ENCODE measurements at places on chromosomes 2 and 18.

DNA sequence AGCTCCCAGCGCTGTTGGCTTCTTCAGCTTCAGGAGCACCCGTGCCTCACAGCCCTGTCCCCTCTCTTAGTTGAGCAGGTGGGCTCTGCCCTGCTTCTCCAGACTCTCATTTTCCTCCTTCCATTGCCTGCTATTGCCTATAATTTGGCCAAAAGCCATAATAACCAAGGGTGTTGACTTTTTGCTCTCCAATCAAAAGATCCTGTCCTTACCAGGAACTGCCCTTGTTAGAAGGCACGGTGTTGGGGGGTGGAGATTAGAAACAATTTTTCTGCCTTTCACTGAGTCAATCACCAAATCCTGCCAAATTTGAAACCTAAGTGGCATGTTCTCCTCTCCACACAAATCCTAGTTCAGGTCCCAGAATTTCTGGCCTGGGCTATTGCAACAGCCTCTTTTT lies 16.7 kb upstream of the PDIA6 start:
- DNase-seq = no peak

DNA sequence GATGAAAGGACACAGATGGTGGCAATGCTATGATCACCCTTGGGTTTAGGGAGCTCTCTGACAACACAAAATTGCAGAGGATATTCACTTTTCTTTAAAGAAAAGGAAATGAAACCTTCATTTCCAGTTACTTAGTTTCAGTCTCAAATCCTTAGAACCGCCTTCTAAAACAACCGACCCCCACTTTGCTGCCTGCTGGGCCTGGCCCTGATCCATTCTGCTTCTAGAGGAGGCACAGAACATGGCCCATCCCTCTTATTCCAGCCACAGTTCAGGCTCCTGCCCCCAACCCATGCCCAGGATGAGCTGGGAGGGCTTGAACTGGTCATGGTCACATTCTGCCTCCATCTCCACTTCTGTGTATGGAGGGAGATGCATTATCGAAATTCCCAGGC lies 311.6 kb downstream of the EN1 start:
- no peak for DNase-seq

DNA sequence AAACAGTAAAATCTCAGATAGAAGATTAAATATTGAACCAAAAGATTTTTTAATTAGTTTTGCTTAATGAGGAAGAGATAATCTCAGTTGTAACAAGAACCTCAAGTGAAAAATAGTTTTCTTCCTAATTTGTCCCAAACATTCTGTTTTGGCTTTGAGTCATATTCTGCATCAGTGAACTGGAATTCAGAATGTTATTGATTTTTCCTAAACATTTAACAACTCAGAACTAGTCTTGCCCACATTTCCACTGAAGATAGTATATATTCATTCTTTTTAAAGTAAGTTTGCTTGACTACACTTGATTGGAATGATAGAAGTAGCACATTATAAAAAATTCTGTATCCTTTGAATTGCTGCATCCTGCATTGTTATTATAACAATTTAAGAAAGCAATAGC lies 85.7 kb upstream of the UGP2 start:
- DNase-seq = no peak

DNA sequence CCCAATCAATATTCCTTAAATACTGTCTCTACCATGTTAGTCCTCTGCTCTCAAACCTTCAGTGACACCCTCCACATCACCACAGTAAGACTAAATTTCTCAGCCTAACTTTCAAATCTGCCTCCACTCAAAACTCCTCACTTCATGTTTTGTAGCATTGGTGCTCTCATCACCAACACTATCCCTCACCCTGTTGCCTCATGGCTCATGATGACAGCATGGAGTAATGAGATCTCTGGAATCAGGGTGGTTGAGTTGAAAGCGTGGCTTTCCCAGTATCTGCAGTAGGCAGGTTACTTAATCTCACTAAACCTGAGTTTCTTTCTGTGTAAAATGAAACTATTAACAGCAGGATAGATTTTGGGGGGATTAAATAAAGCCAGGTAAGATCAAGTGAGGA lies 621.4 kb downstream of the NYAP2 start:
- DNase-seq = no peak

- DNase-seq = no peak
Measured at GRCh38 chr18:62445386-62445917, 77.4 kb upstream of the ZCCHC2 start.

- DNase-seq = no peak
Measured at GRCh38 chr2:102206666-102207341, 20.0 kb downstream of the IL1RL2 start.

- no peak for DNase-seq
Measured at GRCh38 chr2:236934166-236934565, 151.5 kb upstream of the COPS8 start.

GRCh38 chr2:143070704-143071103 lies 58.5 kb upstream of the ARHGAP15 start:
- DNase-seq = no peak

DNA sequence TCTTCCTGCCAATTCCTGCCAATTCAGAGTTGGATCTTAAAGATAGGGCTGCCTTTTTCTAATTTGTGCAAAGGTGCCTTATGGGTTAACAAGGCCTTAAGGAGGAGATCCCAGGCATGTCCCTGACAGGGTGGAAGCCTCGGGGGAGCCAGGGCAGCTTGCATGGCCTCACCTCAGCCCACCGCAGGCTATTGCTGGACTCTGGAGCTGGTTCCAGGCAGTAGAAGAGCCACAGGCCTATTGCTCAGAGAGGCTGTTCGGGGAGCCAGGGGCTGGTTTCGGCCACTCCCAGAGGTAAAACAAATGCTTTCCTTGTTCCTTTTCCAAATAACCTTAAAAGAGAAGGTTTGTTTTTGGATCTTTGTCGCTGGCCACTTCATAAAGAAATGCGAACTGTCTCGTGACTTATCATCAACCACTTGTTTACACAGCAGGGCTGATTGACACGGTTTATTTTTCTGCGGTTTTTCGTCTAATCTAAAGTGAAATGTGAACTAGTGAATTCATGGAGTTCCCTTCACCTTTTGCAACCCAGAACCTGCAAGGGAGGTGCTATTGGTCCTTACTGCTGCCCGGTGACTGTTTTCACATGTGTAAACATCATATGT lies 108.6 kb downstream of the APOB start:
- DNase-seq = no peak

GRCh38 chr2:25977768-25978167 lies 4.5 kb downstream of the KIF3C start:
- peak; percentile 23 for DNase-seq

- DNase-seq = no peak
Measured at GRCh38 chr2:219386532-219387280, 1.0 kb downstream of the DNPEP start.

- DNase-seq = no peak
Measured at GRCh38 chr2:189527041-189527750, 53.4 kb downstream of the SLC40A1 start.

DNA sequence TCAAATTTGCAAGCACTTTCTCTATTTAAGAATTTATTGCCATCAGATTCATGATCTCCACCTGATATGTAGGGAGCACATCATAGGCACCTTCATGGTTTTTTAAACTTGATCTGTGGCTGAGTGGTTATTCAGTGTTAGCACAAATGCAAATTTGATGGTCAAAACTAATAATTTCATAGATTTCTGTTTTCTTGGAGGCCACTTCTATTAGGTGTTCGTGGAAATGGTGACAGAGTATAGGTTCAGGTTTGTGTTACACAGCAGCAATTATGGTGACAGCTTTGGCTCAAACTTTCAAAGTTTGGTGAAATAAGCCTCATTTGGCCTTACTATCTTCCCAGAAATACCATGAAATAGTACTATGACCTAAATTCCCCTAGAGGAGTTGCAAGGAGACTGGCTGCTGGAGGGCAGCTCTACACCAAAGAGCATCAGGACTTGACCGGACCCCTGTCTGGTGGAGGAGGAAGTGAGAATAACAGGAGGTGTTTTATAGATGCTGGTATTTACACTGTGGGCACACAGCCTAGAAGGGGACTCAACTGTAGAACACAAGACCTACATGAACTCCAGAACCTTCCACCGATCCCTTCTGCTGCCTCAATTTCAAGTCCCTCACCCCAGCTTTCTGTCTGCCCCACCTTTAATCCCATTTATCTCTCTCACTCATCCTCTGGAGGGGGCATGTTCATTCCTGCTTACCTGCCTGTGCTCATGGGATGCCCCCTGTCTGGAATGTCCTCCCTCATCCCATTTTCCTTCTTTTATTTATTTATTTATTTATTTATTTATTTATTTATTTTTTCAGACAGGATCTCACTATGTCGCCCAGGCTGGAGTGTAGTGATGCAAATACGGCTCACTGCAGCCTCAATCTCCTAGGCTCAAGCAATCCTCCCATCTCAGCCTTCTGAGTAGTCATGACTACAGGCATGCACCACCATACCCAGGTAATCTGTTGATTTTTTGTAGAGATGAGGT lies 132.9 kb upstream of the SIX2 start:
- no peak for DNase-seq
